Stimulated activated CD8-positive, alpha-beta memory T cell treated with anti-CD3 and anti-CD28 coated beads, Interleukin-4, amount 100 ng/mL, for 24 hours (primary cell): ENCODE measurements at places on chromosomes 4 and X.

DNA sequence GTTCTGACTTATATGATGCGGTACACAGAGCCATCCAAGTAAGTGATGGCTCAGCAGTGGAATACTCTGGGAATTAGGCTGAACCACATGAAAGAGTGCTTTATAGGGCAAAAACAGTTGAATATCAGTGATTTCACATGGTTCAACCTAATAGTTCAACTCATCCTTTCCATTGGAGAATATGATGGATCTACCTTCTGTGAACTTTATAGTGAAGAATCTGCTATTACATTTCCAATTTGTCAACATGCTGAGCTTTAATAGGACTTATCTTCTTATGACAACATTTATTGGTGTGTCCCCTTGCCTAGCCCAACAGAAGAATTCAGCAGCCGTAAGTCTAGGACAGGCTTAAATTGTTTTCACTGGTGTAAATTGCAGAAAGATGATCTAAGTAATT, 15.4 kb upstream of the AFP start:
- no peak for DNase-seq

DNA sequence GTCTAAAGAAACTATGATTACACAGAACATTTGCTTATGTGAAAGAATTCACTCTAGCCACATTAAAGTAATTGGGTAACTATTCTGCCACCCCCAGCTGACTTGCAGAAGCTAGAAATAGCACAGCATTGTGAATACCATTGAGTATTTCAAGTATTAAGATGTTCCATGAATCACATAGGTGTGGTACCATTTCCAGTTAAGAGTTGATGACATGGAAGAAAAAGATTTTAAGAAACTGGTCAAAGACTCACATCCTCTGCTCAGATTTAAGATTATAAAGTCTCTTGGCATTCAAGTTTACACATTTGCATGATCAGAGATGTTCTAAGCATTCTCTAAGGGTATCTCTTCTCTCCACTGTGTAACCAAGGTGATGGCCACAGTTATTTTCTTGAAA, 287.5 kb downstream of the CAMK2D start:
- DNase-seq = no peak

DNA sequence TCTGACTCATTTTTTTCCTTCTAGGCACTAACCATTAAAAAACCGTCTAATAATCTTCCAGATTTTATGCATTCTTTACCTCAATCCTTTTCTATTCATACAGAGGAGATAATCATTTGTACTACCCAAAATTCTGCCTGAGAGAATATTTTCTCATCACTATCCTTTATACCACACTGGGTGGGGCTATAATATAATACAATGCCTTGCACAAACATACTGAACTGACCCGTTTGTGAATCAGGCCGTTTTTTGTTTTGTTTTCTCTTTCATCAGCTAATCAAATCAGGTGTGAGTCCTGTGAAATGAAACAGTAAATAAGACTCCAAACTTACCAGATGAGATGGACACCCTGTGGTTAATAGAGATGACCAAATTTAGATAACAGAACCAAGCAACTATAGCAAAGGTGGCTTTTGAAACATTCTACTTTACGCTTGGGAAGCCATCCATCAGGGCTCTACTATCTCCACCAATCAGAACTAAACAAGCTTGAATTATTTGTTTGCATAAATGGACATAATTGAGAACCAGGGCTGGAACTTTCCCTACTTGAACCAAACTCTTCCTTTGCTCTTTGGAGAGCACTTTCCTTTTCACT, 573.0 kb downstream of the GABRG1 start:
- DNase-seq = no peak

- no peak for DNase-seq
These were observed 2.1 kb upstream of the FAT1 start for GRCh38 chr4:186725469-186726425.

- no peak for DNase-seq
These were observed 2.2 kb downstream of the NFKB1 start for GRCh38 chr4:102503301-102503746.

GRCh38 chr4:5887011-5887360, 5.9 kb downstream of the CRMP1 start:
- no peak for DNase-seq

- DNase-seq = no peak
These were observed 184.9 kb downstream of the FRAS1 start for GRCh38 chr4:78242071-78242470.

GRCh38 chrX:49934148-49934547, 11.8 kb downstream of the CLCN5 start:
- DNase-seq = no peak

DNA sequence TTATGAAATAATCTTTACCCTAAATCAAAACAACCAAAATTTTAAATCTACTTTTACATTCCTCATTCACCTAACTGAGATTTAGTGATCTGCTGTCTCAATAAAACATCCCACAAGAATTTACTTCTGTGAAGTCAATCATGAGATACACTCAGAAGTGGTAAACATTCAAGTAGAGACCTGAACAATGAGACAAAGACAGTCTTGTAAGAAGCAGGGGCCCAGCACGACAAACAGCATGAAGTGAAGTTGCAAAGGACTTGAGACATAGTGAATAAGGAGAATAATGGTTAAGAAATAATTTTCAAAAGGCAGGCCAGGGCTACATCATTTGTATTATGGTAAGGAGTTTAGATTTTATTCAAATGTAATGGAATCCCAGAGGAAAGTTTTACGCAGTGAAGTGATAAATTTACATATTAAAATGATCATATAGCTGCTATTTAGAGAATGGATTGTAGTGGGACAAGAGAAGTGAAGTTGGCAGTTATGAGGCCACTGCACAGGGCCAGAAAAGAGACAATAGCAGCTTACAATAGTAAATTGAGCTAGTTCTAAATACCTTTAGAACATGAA, 101.9 kb downstream of the MAB21L2 start:
- no peak for DNase-seq

GRCh38 chrX:152103866-152104265, 34.5 kb downstream of the MAGEA10 start:
- DNase-seq = no peak

- no peak for DNase-seq
These were observed 457 bp upstream of the RAB9A start for GRCh38 chrX:13688384-13688957.

DNA sequence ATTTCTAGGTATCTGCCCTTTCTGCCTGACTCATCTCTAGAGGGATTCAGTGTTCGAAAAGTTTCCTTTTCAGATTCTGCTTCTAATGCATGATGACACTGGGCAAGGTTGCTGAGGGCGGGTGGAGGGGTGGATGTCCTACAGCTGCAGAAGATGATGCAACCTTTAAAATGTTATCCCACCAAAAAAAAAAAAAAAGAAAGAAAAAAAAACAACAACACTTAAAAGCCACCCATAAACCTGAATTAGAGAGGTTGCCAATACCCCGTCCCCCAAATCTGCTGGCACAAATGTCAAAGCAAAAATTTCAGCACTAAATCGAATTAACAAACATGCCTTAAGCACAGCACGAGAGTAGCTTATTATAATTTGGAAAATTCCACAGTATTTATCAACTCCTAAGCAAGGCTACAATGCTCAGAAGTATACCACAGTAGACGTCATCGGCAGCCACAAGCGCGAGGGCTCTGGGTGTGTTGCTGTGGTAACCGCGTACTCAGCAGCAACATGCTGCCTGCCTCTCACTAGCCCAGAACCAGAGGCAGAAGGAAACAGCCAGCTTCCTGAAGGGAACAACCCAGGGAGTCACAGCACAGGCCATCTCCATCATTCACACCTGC, 167.5 kb upstream of the MAP3K15 start:
- DNase-seq = peak; percentile 57

GRCh38 chr4:42281324-42282020, 115.8 kb upstream of the SHISA3 start:
- DNase-seq = no peak

GRCh38 chrX:118570209-118570608, 74.6 kb downstream of the DOCK11 start:
- no peak for DNase-seq

- DNase-seq = no peak
These were observed 280.3 kb downstream of the SPRY1 start for GRCh38 chr4:123676890-123677229.

GRCh38 chrX:107504006-107504405, 54.6 kb downstream of the FRMPD3 start:
- no peak for DNase-seq

- DNase-seq = no peak
These were observed 1017.2 kb downstream of the SH3BGRL start for GRCh38 chrX:82219129-82219528.
